ENCODE measurements at places on chromosomes 4 and X.

- no peak for DNase-seq
Measured at GRCh38 chr4:164799410-164799809, 45.5 kb downstream of the SMIM31 start.

GRCh38 chr4:3851211-3851610 lies 85.0 kb downstream of the ADRA2C start:
- no peak for DNase-seq

DNA sequence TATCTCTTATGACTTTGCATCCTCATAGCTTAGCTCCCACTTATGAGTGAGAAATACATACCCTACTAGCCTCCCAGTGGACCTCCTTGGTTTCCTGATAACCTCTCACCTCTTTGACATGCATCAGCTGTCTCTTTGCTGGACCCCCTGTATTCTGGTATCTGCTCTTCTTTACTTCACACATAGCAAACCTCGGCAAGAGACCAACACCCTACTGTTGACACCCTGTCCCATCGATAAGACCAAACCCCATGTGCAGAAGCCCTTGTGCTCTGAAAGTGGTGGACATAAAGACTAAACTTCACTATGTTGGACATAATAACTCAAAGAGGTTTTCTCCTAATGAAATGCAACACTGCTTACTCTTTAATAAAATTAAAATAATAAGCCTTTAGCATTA lies 75.7 kb downstream of the RNF150 start:
- no peak for DNase-seq

DNA sequence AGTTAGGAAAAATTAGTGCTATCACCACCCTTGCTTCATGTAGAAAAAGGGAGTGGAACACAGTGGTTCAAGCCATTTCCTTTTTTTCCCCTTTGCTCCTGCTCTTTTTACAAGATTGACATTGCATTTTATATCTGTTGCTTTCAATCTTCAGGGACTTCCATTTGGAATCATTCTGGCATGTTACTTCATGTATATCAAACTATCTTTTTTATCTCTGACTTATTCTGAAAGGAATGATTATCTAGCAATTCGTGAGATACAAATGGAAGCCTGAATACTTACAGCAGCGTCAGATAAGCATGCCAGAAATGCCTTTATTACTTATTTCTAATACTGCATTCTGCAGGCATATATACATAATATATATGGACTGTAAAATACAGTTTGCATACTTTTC lies 20.4 kb downstream of the ADGRL3 start:
- DNase-seq, result no peak

- no peak for DNase-seq
Measured at GRCh38 chr4:56870946-56871345, 36.8 kb upstream of the REST start.

DNA sequence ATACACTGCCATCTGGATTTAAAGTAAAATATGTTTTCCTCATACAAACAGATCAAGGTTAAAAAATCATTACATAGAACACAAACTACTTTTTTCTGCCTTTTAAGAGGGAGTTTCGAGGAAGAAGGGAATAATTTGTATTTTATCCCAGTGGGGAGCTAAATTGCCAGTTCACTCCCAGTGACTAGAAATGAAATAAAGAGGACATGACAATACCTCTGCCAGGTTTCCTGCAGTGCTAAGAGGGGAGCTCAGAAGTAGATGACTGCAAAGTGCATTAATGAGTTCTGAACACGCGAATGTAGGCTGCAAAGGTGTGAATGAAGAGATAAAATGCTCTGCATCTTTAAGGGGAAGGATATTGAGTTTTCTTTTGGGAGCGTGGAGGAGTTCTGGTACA lies 69.7 kb downstream of the SRPX start:
- DNase-seq, result no peak

DNA sequence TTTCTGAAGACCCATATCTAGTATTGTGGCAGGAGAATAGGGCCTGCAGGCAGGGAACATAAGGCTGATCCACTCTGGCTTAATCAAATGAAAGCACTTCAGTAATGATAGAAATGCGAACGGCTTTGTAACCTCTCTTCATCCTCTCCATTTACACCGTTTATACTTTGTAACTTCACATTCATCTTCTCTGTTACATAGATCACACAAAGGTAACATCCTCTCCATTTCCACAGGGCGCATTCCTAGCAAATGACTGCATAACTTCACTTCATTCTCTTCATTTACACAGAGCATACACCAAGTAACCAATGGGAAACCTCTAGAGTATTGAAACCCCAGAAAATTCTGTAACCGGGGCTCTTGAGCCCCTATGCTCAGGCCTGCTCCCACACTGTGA lies 65.5 kb upstream of the SLC34A2 start:
- DNase-seq, result no peak

DNA sequence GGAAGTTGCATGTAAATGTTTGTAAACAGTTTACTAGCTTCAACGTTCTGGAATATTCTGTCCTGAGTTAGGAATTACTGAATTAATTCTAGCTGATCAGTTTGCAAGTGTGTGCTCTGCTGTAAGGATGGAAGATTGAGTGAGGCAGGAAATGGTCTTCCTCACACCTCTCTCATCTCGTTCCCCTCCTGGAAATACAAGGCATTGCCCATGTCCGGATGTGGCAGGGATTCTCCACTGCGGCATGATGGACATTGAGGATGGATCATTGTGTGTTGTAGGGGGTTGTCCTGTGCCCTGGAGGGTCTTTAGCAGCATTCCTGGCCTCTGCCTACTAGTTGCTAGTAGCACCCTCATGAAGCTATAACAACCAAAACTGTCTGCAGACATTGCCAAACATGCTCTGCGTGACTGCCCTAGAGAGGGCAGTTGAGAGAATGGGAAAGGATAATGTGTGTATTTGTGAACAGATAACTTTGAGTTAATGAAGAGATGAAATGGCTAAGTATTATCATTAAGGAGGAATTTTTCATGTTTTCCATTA lies 12.6 kb downstream of the CA5B start:
- no peak for DNase-seq

DNA sequence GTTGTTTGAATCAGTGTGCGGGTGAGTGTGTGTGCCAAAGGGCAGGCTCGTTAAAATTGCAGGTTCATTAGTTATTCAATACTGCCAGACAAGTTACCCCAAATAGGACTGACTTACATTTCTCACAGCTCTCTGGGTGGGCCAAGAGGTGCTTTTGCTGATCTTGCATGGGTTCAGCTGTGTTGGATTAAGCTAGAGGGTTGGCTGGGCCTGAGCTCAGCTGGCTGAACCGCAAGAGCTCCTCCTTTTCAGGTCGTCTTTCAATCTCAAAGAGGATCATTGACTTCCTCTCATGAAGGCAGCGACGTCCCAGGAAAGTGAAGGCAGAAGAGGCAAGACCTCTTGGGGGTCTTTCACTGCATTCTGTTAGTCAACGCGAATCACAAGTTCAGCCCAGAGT lies 343.3 kb upstream of the FRG1 start:
- DNase-seq, result no peak

DNA sequence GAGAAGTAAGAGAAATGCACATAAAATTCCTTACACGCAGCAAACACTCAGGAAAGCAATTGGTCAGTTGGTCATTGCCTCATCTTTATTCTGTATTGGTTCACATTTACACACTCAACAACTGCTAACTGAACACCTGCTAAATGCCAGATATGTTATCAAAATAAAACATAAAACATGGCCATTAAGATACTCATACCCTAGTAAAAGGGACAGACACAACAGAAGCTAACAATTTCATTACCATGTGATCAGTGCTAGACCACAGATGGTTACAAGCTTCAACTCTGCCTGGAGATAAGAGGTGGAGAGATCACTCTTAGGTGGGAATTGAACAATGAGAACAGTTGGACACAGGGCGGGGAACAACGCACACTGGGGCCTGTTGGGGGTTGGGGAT lies 26.2 kb downstream of the TEC start:
- DNase-seq, result no peak

DNA sequence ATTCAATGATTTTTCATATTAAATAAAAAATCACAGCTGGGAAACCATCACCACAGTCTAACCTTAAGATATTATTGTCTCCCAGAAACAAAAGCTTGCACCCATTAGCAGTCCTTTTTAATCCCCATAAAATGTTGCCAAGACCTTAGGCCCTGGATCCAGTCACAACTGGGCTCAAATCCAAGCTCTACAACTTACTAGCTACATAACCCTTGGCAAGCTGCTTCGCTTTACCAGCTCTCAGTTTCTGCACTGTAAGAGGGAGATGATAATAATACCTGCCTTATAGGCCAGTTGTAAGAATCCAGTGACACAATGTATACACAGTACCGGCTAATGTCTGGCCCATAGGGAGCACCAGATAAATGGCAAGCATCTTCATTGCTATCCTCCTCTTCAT lies 400.9 kb upstream of the FGF13 start:
- DNase-seq, result no peak

- DNase-seq, result no peak
Measured at GRCh38 chr4:168503652-168504362, 7.0 kb downstream of the PALLD start.

DNA sequence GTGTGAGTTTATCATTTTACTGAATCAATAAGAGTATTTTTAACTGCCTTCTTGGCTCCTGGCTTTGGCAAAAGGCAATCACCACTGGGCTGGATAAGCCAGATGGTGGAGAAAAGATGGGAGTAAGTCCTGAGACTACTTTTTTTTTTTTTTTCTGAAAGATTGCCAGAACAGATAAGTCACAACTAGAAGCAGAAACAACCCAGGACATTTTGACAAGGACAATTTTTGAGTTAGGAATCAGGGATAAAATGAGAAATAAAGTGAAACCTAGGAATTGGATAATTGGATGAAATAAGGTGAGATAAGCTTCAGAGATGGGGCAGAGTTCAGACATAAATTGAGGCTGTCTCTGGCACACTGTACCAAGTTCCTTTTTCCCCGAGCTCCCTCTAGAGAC lies 471.0 kb downstream of the KLHL13 start:
- no peak for DNase-seq

DNA sequence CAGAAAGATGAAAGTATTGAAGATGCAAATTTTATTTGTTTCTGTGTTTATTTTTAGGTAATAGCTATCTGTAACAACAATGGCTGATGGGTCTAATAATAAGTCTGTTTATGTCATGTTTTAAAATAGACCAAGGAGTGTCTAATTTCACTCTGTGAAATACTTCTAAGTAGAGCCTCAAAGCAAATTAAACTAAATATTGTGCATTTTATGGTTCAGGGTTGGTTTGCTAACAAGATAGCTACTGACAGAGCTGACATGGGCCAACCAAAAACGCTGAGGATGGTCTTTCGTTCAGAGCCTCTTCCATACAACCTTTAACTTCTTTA lies 437.6 kb upstream of the CTSO start:
- no peak for DNase-seq

- DNase-seq, result no peak
Measured at GRCh38 chr4:76765473-76766183, 132.3 kb downstream of the SOWAHB start.

GRCh38 chr4:100569196-100569595 lies 51.4 kb upstream of the EMCN start:
- DNase-seq, result no peak

DNA sequence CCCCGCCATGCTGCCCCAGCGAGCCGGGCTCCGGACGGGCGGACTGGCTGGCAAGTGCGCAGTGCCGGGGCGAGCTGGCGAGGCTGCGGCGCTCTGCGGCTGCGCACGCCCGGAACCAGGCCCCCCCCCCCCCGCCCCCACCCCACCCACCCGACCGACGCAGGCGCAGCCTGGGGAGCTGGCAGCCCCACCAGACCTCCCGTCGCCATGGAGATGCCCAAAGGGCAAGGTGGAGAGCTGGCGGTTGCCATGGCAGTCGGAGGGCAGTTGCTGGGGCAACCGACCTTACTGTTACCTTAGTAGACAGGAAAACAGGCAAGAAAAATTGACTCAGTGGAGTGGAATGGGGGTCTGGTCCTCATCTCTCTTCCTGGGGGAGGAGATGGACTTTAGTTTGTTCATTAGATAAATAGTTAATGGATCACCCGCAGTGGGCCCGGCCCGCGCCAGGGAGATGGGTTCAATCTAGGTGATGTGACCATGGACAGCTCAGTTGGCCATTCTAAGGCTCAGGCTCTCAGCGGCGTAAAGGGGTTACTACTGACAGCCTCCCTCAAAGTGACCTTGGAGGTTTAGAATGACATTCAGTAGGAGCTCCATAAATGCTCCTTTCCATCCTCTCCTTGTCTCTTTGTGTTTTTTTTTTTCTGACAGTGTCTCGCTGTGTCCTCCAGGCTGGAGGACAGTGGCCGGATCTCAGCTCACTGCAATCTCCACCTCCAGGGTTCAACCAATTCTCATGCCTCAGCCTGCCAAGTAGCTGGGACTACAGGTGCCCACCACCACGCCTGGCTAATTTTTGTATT lies at the start of gene PCSK1N:
Gene PCSK1N, minus strand, starts transcription at position 87 of the 806 bp plus-strand sequence. Its CDS starts 78 bp downstream, at position 9.
- DNase-seq, result peak; percentile 23

DNA sequence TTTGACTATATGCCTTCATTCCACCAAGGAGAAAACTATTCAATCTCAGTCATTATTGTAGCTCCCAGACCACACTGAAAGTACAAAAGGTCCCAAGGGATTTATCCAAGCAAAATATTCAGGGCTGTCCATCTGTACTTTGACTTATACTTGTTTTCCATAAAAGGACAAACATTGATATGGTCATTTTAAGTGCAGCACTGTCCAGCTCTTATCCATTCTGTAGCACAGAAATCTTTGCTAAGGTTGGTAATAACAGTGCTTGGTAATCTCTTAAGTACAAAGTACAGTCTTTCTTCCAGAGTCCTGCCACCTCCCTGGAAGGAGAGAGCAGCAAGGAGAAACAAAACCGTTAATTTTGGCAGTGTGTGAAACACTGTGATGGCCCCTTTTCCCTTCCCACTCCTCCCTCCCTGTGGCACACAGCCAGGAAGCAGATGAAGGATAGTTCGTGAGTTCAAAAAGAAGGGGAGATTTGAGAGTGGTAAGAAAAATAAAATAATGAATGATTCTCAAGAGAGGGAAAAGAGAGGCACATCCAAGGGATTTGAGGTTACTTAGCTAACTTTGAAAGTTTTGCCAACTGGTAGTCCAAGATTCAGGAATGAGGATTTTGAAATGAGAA lies 6.8 kb upstream of the CXCL2 start:
- no peak for DNase-seq

DNA sequence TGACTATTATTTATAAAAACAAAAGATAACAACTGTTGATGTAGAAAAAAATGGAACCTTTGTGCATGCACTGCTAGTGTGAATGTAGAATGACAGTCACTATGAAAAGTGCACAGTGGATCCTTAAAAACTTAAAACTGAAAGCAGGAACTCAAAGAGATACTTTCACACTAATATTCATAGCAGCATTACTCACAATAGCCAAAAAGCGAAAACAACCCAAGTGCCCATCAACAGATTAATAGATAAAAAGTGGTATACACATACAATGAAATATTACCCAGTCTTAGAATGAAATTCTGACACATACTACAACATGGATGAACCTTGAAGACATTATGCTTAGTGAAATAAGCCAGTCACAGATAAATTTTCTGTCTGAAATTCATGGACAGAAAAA lies 23.8 kb downstream of the CENPC start:
- no peak for DNase-seq

Data from stimulated activated CD8-positive, alpha-beta memory T cell treated with anti-CD3 and anti-CD28 coated beads, Interleukin-4, amount 100 ng/mL, for 4 hours (primary cell).